ENCODE measurements at places on chromosomes 1 and 21.

DNA sequence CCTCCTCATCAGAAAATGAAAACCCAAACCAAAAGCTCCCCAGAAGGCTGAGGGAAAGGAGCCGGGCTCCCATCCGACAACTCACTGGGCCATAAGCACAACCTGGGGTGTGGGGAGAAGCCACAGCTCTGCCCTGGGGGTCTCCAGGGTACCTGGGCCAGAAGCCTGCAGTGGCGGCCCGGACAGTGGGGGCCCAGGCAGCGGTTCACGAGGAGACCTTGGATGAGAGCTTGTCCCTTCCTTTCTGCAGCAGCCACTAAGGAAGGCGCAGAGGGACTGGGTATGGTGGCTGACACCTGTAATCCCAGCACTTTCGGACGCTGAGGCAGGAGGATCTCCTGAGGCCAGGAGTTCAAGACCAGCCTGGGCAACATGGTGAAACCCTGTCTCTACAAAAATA is 17.5 kb upstream of the TRAPPC10 start:
- no peak for DNase-seq

GRCh38 chr1:56414728-56415224 is 164.6 kb downstream of the PLPP3 start:
- peak; percentile 30 for DNase-seq

GRCh38 chr1:116950517-116951199 is 40.9 kb downstream of the PTGFRN start:
- DNase-seq: no peak

GRCh38 chr1:90155721-90156487 is 161.0 kb downstream of the ZNF326 start:
- no peak for DNase-seq

DNA sequence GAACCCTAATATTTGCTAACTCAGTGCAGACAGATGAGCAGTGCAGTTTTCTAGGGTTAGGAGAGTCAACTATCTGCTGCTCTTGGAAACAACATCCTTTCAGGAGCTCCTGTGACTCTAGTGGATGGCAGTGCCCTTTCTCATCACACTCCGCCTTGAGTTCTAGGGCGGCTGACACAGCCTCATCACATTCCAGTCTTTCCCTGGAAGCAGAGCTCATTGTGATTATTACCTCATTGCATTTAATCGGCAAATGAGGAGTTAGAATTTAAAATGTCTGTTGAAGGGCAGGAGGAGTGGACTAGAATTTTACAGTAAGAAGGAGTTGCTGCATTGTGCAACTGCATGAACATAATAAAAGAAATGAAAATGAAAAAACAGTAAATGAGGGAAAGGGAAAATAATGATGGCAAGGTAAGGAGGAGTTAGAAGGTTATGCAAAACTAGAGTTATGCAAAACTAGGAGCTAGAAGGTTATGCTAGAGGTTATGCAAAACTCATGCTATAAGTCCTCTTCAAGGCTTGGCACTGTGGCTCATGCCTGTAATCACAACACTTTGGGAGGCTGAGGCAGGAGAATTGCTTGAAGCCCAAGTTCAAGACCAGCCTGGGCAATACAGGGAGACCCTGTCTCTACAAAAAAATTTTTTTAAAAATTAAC is 6.9 kb upstream of the PTGFRN start:
- no peak for DNase-seq

GRCh38 chr1:29239142-29239541 is 2.8 kb downstream of the PTPRU start:
- no peak for DNase-seq

- no peak for DNase-seq
These were observed 2.3 kb upstream of the LYPLAL1 start for GRCh38 chr1:219171192-219171935.

DNA sequence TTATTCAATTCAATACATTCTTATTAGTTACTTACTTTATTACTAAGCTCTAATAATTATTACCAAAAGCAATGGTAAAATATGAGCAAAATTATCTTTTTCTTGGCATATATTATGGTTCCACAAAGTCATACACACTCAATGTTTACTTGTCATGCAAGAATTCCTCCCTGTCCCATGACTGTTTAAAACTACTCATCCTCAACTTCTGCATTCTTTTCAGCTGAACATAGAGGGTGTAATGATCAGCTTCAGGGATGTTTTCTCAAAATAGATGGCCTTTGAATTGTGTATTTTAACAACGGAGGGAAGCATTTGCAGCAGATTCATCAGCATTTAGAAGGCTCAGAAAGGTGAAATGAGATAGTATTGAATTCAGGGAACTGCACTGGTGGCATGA is 499.0 kb downstream of the RWDD3 start:
- DNase-seq: no peak

GRCh38 chr21:46581780-46582307 is 23.0 kb downstream of the S100B start:
- DNase-seq: no peak

GRCh38 chr1:110631836-110632620 is 25.9 kb upstream of the KCNA2 start:
- no peak for DNase-seq

- DNase-seq: no peak
These were observed 340.1 kb downstream of the SETD4 start for GRCh38 chr21:35720208-35720731.

DNA sequence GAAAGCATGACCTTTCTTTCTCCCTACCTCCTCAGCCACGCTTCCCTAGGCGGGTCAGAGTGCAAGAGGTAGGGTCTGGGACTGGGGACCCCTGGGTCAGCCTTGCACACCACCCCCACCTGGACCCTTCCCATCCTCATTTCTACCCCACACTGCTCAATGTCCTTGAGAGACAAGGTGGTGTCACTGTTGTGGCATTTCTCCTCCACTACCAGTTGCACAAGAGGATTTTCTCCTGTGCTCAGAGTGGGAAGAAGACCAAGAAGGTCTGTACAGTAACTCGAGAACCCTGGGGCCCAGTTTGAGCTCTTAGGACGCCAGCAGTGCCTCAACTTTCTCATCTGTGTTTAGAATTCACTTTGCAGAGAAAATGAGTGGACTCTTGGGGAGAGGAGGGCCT is 49.4 kb upstream of the CD34 start:
- no peak for DNase-seq

- DNase-seq: no peak
These were observed 27.1 kb downstream of the AK2 start for GRCh38 chr1:33009561-33009960.

- DNase-seq: no peak
These were observed 21.0 kb upstream of the CBR3 start for GRCh38 chr21:36113647-36114428.

DNA sequence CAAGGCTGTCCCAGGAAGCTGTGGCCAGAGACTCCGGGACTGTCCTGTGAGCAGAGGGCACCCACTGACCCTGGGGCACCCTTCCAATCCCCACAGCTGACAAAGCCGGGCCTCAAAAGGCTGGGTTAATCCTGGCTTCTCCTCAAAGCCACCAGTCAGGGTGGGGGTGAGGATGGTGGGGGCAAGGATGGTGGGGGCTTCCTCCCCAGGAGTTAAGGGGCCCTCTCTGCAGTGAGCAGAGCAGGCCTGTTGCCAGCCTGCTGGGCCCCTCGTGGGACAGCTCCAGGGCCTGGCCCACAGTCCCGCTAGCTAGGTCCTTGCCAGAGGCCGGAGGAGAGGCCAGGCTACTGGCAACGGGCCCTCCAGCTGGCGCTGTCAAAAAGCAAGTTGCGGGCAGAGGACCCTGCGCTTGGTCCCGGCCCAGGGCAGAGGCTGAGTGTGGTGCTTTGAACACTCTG is 37.9 kb upstream of the CCDC27 start:
- DNase-seq: no peak

DNA sequence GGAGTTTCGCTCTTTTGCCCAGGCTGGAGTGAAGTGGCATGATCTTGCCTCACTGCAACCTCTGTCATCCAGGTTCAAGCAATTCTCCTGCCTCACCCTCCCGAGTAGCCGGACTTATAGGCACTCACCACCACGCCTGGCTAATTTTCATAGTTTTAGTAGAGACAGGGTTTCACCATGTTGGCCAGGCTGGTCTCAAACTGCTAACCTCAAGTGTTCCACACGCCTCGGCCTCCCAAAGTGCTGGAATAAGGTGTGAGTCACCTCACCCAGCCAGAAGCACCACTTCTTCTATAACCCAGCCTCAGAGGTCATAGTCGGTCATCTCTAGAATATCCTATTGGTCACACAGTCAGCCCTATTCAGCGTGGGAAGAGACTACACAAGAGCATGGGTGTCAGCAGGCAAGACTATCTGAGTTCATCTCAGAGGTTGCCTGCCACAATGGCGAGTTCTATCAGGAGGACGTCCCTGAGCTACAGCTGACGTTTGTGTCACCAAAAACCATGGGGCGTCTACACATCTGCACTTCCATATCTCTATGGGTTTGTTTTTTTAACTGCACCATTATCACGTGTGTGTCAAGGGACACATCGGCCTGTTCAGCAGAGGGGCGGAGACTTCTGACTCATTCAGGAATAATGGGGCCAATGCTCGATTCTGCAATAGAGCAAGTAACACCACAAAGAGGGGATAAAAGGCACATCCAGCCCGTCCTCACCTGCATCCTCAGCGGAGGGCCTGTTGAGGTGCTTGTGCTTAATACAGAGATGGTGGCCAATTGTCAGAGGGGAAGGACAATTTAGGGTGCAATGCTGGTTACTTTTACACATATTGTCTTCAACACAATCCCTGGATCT is 256.3 kb upstream of the IRF2BP2 start:
- DNase-seq: no peak

DNA sequence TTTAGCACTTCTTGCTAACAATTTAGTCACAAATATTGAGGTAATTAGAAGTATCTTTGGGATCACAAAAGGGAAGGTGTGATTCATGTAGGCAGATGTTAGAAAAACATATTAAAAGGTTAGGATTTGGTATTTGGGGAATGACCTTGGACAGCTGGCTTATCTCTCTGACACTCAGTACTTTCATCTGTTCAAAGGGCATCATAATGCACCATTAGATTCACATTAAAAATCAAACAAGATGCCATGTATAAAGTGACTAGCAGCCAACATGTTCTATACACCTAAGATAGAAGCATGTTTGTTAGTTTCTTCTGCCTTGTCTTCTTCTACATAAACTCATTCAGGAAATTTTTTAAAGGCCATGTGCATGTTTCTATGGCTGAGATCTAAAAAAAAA is 56.5 kb upstream of the ESRRG start:
- no peak for DNase-seq

DNA sequence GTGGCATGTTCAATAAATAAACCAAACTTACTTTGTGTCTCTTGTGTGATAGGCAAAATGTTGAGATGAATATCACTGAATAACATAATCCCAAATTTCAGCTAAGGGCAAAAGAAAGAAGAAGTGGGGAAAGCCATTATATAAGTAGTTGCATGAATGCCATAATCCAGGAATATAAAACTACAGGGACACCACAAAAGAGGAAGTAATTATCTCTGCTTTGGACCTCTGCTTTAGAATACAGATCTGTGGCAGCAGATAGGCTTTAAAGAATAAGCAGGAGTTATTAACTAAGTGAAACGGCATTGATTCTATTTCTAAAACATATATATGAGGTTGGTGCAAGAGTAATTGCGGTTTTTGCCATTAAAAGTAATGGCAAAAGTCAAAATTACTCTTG is 288.5 kb upstream of the SNX7 start:
- no peak for DNase-seq

DNA sequence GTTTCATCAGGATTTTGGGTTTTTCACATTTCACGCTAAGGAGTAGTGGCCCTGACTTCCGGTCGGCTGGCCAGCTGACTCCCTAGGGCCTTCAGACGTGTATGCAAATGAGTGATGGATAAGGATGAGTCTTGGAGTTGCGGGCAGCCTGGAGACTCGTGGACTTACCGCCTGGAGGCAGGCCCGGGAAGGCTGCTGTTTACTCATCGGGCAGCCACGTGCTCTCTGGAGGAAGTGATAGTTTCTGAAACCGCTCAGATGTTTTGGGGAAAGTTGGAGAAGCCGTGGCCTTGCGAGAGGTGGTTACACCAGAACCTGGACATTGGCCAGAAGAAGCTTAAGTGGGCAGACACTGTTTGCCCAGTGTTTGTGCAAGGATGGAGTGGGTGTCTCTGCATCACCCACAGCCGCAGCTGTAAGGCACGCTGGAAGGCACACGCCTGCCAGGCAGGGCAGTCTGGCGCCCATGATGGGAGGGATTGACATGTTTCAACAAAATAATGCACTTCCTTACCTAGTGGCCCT is 23.1 kb upstream of the TNFRSF1B start:
- DNase-seq: no peak

GRCh38 chr1:116346943-116347673 is 25.9 kb upstream of the ATP1A1 start:
- no peak for DNase-seq

- DNase-seq: no peak
These were observed 203.6 kb downstream of the PCP4 start for GRCh38 chr21:40070871-40071270.

GRCh38 chr1:99647490-99647889 is 1.6 kb downstream of the PALMD start:
- no peak for DNase-seq

DNA sequence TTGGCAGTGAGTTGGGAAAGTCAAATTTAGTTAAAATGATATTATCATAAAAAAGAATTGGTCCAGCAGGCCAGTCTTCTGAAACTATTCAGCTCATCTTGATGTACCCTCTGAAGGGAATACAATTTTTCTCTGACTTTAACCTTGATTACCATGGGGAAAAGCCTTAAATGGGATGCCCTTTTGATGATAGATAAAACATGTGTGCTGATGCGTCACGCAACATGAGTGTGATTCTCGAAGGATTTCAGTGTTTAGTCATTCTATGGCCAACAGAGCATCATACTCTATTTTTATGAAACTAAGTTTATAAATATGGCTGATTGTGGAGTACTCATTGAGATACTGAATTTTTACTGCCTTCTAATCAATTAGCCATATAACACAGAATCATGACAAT is 171.5 kb downstream of the ZNF281 start:
- no peak for DNase-seq

GRCh38 chr1:26190373-26190987 is at the start of gene CATSPER4:
CATSPER4 (plus strand) TSS chr1:26190602; CDS start chr1:26190628, 26 bp downstream.
- no peak for DNase-seq

- no peak for DNase-seq
These were observed 1503.0 kb downstream of the KCNT2 start for GRCh38 chr1:195105281-195105680.

- no peak for DNase-seq
These were observed 16.3 kb downstream of the TMEM81 start for GRCh38 chr1:205068001-205068400.

GRCh38 chr1:230861489-230861888 is 6.8 kb downstream of the C1orf198 start:
- no peak for DNase-seq

Measured in NCI-H510A (cell line).